NCI-H524 treated with DMSO at 0.1 percent for 48 hours (cell line): ENCODE measurements at places on chromosomes 7 and 10.
A peak's percentile ranks its signal among the peaks of the same experiment; 100 is the strongest.

GRCh38 chr10:119700321-119700954 is 25.4 kb upstream of the INPP5F start:
- no peak for DNase-seq

DNA sequence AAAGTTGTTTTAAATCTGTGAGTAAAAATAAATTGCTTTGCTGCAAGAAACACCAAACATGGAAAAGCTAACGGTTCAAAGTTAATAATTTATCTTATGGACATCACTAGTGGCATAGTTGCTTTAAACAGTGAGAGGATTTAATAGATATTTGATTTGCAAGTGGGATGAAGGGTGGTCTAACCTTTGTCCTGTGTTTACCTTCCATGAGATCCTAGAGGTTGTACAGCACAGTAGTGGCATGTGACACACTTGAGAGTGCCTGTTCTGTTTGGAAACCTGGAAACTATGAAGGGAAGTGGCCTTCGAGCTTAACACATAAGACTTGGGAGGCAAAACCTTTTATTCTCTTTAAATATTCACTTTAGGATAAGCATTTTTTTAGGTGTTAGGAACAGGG is 16.0 kb downstream of the EGFR start:
- DNase-seq, result no peak

GRCh38 chr10:126240483-126240882 is 147.8 kb downstream of the ADAM12 start:
- DNase-seq, result no peak

DNA sequence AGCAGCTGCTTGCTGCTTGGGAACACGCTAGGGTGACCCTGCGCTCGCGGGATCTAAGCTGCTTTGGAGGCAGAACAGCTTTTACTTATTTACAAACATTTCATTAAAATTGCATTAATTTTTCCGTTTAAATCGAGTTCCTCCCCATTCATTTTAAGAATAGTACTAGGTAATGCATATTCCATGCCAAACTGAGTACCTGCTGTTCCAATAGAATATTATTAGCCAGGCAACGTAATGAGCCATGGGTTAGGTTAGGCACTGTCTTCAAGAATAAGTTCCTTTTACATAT is 860 bp downstream of the EXOC6 start:
- DNase-seq, result no peak

GRCh38 chr10:114566064-114566463 is 92.0 kb downstream of the ABLIM1 start:
- no peak for DNase-seq

DNA sequence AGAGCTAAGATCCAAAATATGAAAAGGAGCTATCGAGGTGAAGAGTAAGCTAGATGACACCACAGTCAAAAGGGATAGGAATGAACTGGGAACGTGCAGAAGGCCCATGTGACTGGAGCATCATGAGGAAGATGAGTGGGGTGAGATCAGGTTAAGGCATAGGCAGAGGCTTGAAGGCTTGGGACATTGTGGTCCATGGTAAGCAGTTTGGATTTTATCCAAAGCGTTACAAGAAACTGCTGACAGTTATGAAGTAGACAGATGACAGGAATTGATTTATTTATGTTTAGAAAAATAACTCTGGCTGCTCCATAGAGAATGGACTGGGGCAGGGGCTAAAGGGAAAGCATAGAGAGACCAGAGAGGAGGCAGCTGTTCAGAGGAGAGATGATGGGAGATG is 18.1 kb upstream of the PANK1 start:
- DNase-seq, result no peak

- no peak for DNase-seq
Measured at GRCh38 chr7:157238087-157238486, 98.7 kb upstream of the DNAJB6 start.

GRCh38 chr7:159097661-159098423 is 46.8 kb downstream of the VIPR2 start:
- no peak for DNase-seq

GRCh38 chr10:90805206-90805605 is 52.6 kb downstream of the HTR7 start:
- no peak for DNase-seq

DNA sequence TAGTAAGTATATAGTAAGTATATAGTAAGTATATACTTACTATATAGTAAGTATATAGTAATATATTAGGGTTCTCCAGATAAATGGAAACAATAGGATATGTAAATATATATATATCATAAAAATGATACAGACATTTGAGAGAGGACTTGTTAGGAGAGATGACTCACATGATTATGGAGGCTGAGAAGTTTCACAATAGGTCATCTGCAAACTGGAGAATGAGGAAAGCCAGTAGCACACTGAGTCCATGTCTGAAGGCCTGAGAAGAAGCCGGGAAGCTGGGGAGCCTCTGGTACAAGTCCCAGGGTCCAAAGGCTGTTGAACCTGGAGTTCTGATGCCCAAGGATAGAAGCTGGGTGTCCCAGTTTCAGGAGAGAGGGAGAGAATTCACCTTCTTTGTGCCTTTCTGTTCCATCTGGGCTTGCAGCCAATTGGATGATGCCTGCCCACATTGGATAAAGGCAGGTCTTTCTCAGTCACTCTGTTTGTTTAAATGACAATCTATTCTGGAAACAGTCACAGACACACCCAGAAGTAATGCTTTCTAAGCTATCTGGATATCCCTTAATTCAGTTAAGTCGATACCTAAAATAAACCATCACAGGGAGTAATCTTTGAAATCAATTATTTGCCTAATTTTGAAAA is 205.5 kb upstream of the CDC14C start:
- DNase-seq, result no peak

GRCh38 chr10:116590590-116591444 is at the start of gene PNLIPRP1:
PNLIPRP1 (plus strand) TSS chr10:116590959; CDS start chr10:116591130, 171 bp downstream.
- no peak for DNase-seq

DNA sequence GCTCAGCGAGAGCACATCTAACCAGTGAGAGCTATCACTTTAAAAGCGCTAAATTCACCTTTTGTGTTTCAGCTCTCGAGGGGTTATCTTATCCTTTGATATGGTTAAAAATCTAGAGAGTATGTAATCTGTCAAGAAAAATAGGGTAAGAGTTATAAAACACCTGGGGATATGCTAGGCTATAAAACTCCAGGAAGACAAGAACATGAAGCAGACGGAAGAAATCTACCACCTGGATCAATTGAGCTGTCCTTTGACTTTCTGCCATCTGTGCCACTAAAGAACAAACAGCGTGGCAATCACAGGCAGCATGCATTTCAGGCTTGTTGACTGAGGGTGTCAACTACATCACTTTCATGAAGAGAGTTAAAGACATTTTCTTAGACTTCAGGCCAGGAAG is 83.1 kb downstream of the ZNF248 start:
- no peak for DNase-seq

DNA sequence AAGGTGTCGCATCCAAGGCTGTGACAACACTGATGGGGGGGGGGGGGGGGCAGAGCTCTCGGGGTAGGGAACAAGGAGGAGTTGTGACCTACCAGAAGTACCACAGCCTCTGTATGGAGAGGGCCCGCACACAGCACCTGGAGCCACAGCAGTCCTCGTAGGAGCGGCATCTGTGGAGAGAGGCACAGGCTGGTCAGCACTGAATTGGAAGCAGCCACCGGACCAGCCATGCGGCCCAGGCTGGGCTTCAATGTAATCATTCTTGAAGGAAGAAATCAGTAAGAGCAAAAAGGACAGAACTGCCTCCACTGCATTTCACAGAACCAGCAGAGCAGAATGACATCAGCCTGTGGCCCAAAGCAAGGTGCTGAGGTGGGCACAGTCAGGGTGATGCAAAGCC is 74.8 kb downstream of the VOPP1 start:
- DNase-seq, result no peak

- no peak for DNase-seq
Measured at GRCh38 chr10:122236690-122237306, 34.3 kb upstream of the BTBD16 start.

DNA sequence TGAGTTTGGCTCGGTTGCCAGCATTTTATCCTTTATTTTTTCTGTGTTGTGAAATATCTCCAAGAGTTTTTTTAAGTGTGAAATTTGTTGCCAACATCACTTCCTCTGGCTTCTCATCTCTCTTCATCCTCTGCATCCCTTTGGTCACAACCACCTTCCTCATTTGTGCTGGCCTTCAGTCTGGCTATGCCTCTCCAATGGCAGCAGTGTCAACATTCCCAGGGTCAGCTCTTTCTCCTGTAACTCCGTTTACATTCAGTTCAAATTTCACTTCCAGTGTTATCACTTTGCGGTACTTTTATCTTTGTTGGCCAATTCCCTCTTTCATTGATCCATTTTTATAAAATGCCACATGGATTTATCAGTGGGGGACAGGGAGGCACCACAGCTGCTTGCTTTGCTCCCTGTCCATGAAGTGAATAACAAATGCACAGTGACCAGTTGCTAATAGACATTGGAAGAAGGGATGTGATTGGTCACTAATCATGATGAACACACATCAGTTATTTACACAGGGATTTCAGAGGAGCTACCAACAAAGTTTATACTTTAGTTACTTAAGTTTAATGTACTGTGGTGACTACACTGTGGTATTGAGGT is 311.4 kb upstream of the LRGUK start:
- DNase-seq, result no peak

DNA sequence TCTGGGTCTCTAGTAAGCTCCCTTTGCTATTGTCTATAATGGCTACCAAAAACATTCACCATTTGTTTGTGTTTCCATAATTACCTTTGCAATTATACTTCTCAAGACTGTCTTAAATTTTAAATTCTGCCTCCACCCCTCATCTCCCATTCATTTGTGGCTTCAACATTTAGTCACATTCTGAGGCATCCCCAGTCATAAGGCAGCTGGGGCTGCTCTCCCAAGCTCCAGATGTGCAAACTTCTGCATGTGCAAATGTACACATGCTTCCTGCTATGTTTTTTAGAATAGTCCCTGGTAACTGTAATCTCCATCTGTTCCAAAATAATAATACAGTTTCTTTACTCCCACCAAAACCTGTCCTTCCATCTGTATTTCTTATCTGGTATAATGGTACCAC is 97.3 kb downstream of the CDK6 start:
- no peak for DNase-seq

- DNase-seq, result no peak
Measured at GRCh38 chr7:144481833-144482232, 78.3 kb upstream of the NOBOX start.

DNA sequence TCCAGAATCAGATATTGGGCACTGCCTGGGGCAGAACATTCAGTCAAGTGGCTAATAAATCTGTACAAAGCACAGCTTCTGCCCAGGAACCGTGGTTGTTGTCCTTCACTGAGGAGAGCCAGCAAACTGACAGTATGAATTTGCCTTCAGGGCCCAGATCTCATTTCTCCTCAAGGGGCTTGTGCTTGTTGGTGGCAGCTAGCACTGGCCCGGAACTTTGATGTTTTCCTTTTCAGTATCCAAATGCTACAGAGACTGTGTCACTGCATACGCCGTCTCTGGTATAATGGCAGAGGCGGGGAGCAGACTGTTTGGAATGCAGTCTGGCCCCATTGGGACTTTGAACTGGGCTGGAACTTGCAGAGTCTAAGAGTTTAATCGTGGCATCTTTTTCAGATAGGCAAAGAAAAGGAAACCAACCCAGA is 30.4 kb upstream of the ADD3 start:
- DNase-seq, result no peak

- no peak for DNase-seq
Measured at GRCh38 chr7:30968294-30968693, 4.5 kb downstream of the GHRHR start.

GRCh38 chr7:158702196-158702595 is 2.4 kb downstream of the NCAPG2 start:
- no peak for DNase-seq

GRCh38 chr10:129710510-129710847 is 243.4 kb downstream of the MGMT start:
- DNase-seq, result no peak

GRCh38 chr10:60340973-60341372 is 48.7 kb downstream of the ANK3 start:
- DNase-seq, result no peak

GRCh38 chr7:125927556-125927955 is 997.9 kb upstream of the POT1 start:
- DNase-seq, result no peak

DNA sequence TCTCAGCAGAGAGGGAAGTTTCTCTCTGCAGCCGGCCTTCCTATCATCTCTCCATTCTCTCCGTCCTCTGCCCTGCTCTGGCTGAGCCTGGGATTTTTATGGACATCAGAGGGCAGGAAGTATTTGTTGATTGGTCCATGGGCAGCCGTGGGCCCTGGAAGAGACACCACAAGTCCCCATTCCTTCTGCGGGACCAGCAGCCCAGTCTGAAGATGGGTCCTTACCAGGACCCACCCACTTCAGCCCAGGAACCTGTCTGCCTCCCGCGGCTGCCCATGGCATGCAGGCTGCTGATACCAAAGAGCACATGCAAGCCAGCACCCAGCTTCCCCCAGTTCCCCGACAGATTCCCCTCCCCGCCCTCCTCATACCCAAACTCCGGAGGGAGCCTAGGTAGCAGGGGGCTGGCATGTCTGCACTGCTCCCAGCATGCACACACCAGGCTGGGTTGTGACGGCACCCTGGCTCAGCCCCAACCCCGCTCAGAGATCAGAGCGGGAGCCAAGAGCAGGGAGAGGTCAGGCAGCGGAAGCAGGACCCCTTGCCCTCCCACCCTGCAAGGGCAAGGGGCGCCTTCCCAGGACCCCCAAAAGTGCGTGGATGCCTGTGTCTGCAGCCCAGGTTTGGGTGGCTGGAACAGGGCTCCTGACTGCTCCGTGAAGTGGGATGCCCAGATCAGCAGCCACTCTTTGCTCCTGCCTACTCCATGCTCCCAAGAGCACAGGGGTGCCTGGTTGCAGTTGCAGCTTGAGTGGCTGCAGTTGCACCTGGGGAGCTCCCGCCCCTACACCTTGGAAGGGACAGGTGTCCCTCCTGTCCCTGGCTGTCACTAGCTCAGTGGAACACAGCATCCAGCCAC is 538.6 kb upstream of the POT1 start:
- no peak for DNase-seq

DNA sequence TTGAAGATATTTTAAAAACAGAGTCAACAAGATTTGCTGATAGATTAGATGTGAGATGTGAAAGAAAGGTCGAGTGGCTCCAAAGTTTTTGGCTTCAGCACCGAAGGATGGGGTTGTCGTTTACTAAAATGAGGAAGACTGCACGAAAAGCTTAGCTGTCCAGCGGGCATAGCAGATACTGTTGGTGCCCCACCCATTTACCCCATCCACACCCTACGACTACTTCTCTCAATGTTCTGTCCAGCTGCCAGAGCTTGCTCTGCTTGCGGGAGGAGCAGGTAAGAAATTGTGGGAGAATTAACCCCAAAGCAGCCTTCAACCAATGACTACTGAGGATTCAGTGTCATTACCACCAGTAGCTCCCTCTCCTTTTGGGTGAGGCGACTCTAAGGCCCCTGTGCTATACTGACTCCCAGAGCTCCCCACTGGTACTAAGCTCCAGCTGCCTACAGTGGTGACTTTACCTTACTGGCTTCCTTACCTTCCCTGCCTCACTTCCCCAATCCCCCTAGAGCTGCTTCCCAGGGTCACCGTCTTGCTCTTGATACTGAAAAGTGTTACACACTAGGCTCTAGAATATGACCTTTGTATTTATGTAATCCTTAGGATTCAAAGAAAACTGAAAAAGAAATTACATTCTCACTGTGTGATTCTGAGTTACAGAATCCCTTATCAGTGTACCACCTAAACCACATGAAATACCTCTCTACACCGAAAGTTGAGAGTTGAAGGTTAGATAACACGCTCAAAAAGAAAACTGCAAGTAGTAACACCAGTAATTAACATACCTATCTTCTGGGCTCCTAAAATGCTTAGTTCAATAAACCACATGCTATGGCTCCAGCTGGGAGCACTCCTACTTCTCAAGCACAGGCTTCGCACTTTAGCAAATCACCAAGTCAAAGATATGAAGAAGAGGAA is 22.3 kb downstream of the CACUL1 start:
- DNase-seq, result no peak

GRCh38 chr7:9796241-9796640 is 1177.4 kb upstream of the PHF14 start:
- peak; percentile 77 for DNase-seq

- DNase-seq, result no peak
Measured at GRCh38 chr7:135490783-135491182, 19.1 kb downstream of the CNOT4 start.
